GM23338 (cell line): ENCODE measurements at places on chromosomes 7 and 10.

GRCh38 chr7:103058122-103058521 is 16.5 kb downstream of the FBXL13 start:
- DNase-seq = no peak

GRCh38 chr7:105027176-105027853 is 13.3 kb downstream of the KMT2E start:
- DNase-seq = no peak

DNA sequence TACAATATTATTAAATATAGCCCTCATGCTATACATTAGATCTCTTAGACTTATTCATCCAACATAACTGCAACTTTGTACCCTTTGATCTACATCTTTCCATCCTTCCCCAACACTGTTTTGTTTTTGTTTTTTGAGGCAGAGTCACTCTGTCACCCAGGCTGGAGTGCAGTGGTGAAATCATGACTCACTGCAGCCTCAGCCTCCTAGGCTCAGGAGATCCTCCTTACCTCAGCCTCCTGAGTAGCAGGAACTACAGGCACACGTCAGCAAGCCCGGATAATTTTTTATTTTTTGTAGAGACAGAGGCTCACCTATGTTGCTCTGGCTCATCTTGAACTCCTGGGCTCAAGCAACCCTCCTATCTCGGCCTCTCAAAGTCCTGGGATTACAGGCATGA is 53.3 kb downstream of the NT5C2 start:
- DNase-seq = no peak

- no peak for DNase-seq
Measured at GRCh38 chr10:105183536-105183935, 542.4 kb downstream of the SORCS3 start.

DNA sequence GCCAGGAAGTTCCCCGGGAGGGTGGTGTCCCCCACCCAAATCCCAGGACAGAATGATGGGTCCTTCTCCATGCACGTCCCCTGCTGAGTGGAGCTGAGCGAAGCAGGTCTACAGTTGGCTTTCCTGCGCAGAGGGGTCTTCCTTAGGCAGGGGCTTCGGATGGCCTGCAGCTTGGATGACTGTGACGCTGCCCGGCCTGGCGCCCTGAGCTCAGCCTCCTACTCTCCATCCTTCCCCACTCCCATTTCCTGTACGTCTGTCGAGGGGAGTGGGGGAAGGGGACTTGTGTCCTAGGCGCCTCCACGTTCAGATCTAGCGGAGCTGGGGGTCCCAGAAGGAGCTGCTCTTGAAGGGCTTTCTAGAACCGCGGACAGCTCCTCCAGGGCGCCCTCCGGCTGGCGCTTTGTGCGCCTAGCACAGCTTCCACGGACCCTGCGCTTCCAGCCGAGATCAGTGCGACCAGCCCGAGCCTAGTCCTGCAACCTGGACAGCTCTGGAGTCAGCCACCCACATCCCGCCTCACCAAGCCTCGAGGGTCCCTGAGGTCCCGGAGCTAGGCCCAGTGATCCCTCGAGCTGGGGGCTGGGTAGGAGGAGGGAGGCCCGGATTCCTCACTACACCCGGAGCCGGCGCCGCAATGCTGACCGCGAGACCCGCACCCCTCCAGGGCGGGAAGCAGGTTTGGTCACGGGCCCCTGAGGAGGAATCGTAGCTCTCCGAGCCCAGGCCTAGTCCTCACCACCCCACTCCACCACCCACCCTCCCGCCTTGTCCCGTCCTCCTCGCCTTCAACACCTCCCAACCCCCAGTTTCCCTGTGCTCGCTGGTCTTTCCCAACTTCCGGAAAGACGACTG is 1.9 kb downstream of the GRID1 start:
- peak; percentile 87 for DNase-seq

DNA sequence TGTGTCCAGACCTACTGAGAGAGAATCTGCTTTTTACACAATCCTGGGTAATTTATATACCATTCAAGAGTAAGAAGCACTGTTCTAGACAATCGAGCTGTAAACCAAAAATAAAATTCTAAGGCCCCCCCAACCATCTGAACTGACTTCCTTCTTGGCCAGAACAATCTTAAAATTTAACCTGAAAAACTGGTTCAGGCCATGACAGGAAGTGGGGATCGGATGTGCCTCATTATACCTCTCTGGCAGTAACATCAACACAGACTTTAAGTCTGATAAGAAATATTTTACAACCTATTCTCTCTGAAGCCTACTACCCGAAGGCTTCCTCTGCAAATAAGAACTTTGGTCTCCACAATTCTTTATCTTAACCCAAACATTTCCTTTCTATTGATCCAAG is 75.2 kb upstream of the KIF5B start:
- DNase-seq = no peak

DNA sequence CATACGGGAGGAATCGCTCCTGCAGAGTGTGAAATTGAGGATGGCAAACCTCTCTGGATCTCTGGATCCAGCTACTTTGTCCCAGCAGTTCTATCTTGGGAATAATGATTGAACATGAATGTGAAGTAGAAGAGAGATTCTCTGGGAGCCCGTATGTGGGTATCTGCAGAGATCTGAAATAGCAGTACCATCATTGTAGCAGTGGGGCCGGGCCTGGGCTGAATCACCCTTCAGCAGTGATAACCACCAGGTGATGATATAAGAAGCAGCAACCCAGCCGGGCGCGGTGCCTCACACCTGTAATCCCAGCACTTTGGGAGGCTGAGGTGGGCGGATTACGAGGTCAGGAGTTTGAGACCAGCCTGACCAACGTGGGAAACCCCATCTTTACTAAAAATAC is 51.9 kb downstream of the SKIDA1 start:
- DNase-seq = no peak

- no peak for DNase-seq
Measured at GRCh38 chr7:2274666-2275065, 32.6 kb downstream of the NUDT1 start.

GRCh38 chr10:121668314-121669027 is 70.2 kb upstream of the FGFR2 start:
- peak; percentile 64 for DNase-seq

GRCh38 chr7:150845421-150845861 is 6.9 kb upstream of the AOC1 start:
- DNase-seq = no peak

- no peak for DNase-seq
Measured at GRCh38 chr7:121180436-121181063, 148.2 kb upstream of the WNT16 start.

DNA sequence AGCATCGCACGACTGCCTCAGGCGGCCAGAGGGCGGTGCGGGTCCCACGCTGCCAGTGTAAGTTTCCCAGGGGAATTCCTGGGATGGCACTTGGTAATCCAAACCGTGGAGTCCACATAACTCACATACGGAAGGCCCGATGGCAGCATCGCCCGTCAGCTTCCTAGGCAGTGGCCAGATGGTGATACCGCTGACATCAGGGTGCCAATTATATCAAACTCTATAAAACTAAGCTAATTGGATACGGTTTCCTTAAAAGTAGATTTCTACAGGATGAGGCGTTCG is 189.8 kb downstream of the CELF2 start:
- DNase-seq = no peak

GRCh38 chr10:122588381-122588780 is 27.8 kb downstream of the DMBT1 start:
- DNase-seq = no peak

DNA sequence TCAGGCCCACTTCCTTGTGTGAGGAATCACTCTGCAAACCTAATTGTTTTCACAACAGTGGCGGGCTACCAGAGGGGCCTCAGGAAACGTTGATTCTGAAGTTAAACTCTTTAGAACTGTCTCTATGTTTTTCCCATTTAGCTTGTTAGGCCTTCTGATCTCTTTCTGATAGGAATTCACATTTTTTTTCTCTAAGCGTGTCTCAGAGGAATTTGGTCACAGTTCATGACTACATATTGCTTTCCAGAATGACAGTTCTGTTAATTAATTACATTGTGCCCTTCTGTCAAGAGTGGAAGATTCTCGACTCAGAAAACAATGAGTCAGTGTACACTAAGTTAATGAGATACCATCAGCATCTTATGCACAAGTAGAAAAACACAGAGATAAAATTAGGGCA is 469.2 kb upstream of the C7orf33 start:
- no peak for DNase-seq

DNA sequence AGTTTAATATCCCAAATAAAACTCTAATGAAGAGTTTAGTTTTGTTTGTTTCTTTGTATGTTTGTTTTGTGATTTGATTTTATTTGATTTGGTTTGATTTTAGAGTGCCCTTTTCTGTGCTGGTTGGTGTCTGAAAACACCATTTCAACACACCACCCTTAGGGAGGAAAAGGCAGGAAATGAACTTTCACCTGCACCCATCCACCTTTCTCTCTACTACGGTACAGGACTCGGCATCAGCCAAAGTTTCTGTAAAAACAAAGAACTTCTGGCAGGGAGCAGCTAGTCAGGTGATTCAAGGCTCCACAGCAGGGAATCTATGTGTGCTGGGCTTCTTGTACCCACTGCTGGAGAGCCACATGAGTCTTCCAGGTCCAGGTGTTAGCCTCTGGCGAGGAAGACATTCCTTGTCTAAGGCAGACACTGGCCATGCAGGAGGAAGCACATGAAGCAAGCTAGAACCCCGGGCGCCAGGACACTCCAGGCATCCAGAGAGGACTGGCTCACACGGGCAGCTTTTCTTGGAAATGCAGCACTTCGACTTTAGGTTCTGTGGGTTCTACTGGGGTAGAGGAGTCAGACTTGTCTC is 22.1 kb upstream of the STK17A start:
- no peak for DNase-seq

DNA sequence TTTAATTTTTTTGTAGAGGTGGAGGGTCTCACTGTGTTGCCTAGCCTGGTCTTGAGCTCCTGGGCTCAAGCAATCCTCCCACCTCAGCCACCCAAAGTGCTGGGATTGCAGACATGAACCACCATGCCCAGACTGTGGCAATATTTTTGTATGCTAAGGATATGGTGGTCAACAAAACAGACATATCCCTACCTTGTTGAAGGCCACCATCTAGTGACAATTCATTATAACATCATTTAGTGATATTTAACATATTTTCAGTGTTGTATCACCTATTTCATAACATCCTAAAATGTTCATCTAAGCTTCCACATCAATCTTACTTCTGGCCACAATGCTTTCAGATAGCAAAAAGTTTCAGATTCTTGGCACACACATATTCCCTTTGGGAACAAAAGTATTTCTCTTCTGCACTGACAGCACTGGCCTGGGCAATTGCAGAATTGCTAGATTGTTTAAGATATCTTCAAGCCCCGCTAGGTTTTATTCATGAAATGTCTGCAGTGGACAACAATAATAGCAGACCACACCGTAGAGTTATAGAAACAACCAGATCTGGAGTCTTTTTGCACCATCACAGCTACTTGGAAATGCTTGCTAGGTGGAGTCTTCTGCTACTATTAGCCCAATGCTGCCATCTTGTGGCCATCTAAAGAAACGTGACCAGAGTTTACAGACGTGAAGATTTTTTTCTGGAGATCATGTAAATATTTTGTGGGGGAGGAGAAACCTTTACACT is 58.4 kb downstream of the DNAJC12 start:
- peak; percentile 86 for DNase-seq

- no peak for DNase-seq
Measured at GRCh38 chr7:157392256-157393037, 55.6 kb downstream of the DNAJB6 start.

DNA sequence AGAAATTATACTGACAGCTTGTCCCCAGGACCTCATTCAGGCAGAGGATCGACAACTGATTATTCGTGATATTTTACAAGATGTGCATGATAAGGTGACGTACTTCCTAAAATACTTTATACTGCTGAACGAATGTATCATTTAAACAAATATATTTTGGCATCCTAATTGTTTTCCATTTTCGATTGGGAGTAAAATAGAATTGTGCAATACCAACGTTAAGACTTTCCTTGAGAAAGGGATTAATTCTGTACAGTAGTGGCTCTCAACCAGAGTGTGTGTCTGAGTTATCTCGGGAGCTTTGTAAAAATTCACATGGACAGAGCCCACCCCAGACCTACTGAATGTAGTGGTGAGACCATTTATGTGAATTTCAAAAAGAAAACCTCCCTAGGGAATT is 43.8 kb upstream of the STMP1 start:
- no peak for DNase-seq

DNA sequence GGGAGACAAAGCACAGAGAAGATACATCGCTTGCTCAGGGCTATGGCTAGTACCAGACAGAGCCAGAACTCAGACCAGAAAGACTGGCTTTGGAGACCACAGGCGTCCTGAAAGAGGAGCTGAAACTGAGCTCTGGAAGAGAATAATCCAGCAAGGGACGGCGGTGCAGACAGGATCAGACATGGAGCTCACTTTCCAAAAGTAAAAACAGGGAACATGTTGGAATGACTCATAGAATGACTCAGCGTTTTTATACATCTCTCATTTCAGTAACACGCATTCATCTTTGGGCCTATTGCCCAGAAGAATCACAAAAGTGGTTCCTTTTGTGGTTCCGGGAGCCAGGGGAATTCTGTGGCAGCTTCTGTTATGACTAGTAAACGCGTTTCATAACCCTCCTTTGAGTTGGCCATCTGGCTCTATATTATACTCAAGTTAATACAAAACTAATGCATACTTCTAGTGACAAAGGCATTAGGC is 37.2 kb downstream of the PLEKHS1 start:
- no peak for DNase-seq

DNA sequence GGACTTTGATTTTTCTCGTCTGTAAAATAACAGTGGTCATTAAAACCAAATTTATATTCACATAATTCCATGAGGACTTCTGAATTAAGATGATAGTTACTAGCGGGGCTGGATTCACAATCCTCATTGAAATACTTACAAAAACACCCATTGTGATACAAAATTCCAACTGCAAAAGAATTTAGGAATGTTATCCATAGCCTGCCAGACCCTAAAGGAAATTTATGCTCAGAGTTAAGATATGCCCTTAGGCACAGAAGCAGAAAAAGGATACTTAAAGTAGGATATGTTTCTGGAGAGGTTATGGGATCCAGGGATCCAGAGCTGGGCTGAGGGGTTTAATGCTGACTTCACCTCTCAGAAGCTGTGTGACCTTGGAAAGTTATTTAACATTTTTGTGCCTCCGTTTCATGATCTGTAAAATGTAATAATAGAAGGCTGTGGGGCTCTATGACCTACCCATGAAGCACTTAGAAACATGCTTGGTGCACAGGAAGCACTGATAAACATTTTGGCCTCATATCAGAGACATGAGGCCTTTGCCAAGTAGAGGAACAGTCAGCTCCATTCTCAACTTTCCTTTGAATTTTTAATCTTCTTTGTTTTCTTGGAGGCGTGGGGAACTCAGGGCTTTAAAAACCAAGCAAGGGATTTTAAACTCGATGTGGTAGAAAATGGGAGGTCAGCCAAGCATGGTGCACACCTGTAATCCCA is 744.7 kb downstream of the KCNMA1 start:
- peak; percentile 22 for DNase-seq

- DNase-seq = no peak
Measured at GRCh38 chr10:102457591-102458150, 6.3 kb upstream of the C10orf95 start.

DNA sequence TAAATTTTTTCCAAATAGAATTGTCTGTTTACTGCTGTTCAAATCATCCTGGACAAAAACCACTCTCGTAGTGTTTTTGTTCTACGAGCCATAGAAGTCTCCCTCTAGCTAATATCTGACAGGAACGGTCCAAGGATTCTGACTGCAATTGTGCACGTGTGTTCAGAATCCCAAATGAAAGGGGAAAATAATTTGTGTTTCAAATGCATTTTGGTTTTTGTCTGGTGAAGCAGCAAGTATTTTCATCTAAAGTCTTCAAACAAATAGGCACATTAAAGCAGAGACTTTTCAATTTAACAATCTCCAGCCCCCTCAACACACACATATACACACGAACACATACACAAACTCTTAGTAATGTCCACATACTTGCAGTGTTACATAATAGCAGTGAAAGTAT is 475 bp downstream of the NEUROD6 start:
- DNase-seq = no peak

GRCh38 chr10:38025283-38025682 is 14.8 kb downstream of the ZNF33A start:
- no peak for DNase-seq
